Midbrain (tissue), 1 donor: ENCODE measurements at places on chromosomes 1 and 21.

DNA sequence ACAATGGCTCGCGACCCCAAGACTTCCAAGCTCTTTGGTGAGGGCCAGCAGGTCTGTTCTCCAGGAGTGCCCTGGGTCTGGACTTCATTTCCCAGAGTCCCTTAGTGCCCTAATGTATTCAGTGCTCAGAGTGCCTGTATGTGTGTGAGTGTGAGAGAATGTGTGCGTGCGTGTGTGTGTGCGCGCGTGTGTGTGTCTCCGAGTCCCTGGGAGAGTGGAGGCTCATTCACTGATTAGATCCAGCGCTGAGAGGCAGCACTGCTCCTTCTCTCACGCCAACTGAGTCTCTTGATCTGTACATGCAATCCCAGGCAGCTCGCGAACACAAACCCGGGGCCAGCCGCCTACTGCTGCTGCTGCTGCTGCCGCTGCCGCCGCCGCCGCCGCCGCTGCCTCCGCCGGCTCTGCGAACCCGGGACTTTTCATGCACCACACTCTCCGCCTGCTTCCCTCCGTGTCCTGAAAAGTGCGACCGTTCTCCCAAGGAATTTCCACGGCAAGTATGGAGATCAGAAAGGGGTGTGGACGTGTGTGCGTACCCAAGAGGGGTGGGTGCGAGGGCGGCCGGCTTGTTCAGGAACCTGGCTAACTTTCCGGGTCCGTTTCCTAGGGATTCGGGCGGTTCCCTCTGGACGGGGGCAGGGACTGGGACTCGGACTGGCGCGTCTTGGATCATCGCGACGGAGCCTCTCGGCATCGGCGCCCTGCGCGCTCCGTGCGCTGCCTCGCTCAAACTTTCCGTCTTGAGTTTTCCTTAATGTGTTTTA lies at the start of gene RNF220:
Gene RNF220, plus strand, starts transcription at position 225 of the 767 bp plus-strand sequence.
- DNase-seq = peak; percentile 93

- DNase-seq = no peak
These were observed 41.5 kb downstream of the DTL start for GRCh38 chr1:212077028-212077427.

GRCh38 chr1:20183616-20184271 lies 2.2 kb upstream of the UBXN10 start:
- no peak for DNase-seq

GRCh38 chr21:28541371-28542112 lies 451.1 kb downstream of the LTN1 start:
- DNase-seq = no peak

DNA sequence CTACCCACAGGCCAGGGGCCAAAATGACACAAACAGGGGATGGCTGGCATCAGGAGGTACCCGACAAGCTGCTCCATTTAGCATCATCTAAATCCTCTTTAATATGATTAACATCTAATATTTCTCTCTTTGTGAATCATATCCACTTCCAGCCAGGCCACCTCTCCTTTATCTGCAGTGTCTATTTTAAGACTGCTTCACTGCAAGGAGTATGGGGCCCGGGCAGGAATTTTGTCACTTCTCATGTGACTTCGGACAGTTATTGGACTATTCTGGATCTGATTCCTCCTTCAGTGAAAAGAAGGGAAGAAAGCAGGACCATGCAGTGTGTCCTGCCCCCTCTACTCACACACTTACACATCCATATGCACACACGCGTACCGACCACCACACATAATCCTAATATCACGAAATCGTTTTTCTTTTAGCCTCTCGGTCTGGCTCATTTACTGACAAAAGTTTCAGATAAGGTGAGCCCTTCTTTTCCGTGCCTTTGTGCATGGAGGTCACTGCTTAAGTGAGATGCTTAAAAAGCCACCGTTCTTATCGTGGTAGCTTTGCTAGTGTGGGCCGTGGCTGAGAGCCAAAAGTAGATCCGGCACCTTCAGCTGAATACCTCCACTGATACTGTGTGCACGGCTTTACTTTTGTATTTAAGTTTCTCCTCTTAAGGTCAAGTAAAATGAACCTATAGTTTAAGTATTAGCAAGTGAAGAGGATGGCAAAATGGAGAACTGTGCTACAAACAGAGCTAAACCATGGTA lies 26.0 kb downstream of the PROX1 start:
- no peak for DNase-seq

DNA sequence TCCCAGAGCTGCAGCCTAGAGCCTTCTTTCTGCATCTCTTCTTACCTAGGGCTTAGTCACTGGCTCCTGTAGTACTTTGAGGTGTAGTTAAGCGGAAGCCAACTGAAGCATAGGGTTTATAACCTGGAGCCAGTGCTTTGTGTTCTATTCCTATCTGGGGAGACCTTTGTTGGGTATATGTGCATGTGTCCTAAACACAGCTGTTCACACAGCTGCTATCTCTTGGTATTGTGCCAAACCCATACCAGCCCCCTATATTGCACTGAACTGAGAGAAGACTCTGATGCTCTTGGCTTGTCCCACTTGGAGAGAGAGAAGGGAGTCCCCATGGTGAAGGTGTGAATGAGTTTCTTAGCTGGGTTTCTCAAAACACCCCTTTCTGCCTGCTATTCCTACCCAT lies 17.2 kb upstream of the NFASC start:
- DNase-seq = no peak
